ENCODE measurements at places on chromosomes 1 and 21.

- no peak for DNase-seq
Observed at GRCh38 chr1:113415310-113416070, 25.2 kb downstream of the MAGI3 start.

GRCh38 chr1:5296095-5296494 lies 641.7 kb downstream of the AJAP1 start:
- DNase-seq = no peak

GRCh38 chr1:155499263-155499662 lies 63.3 kb downstream of the ASH1L start:
- DNase-seq = no peak

GRCh38 chr1:238833919-238834318 lies 552.4 kb upstream of the CHRM3 start:
- no peak for DNase-seq

DNA sequence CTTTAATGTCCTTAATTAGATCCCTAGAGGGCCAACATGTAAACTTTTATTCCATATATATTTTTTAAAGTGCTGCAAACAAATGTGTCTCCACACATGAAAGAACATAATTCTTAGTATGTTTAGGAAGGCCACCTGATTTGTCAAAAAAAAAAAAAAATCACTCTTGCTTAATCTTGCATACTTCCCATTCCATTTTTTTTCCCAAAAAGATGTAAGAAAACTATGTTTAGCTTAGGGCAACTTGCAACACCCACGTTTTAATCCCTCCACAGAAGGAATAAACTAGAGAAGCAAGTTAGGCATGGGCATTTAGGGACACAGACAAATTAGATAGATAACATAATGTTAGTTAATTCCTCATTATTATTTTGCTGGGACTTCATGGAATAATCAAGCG lies 5.6 kb downstream of the YOD1 start:
- DNase-seq = no peak

DNA sequence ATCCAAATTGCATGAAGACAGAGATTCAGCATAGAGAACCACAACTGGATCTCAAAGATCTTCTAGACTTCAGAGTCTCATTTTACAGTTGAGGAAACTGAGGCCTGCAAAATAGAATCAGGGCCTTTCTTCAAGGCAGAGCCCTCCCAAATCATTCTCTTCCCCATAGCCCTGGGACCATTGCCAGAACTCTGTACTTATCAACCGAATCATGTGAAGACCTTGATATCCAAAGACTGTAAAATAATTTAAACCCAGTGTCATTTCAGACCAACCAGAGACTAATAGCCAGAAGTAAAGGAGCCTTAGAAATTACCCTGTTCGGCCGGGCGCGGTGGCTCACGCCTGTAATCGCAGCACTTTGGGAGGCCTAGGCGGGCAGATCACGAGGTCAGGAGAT lies 90.1 kb downstream of the DTL start:
- no peak for DNase-seq

Measured in AML-193 (cell line).